ENCODE measurements at places on chromosomes 11 and 22. TPM values are rescaled to one million over a fixed set of nuclear protein-coding genes. Genes with fewer than 3 reads are reported as not detected.

GRCh38 chr11:8732748-8733241 is 50.2 kb downstream of the RPL27A start:
- no peak for DNase-seq

DNA sequence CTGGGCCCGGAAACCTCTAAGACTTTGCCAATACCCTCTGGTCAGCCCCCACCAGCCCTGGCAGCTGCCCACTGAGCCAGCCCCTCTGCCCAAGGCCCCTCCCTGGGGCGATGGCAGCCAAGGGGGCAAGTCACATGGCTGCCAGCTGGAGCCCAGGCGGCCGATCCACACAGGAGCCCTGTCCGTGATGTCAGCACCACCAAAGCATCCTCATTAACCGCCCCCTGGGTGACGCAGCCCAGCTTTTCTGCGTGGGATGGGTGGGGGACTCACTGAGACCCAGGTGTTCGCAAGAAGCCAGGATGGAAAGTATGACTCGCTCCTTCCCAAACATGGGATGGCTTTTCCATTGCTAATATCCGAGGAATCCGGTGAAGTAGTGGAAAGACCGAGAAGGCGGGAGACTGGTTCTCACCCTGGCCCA is 46.6 kb upstream of the WNT7B start:
- peak; percentile 69 for DNase-seq

DNA sequence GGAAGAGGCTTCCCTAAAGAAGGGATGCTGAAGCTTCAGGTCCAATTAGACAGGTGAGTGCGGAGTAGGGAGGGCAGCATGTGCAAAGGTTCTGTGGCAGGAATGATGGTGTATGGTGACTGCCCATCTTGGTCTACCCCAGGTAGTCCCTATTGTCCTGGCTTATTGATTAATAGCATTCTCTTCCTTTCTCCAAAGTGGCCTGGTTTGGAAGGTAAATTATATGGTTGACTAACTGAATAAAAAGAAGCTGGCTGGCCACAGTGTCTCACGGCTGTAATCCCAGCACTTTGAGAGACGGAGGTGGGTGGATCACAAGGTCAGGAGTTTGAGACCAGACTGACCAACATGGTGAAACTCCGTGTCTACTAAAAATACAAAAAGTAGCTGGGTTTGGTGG is 230.5 kb downstream of the MIAT start:
- no peak for DNase-seq

DNA sequence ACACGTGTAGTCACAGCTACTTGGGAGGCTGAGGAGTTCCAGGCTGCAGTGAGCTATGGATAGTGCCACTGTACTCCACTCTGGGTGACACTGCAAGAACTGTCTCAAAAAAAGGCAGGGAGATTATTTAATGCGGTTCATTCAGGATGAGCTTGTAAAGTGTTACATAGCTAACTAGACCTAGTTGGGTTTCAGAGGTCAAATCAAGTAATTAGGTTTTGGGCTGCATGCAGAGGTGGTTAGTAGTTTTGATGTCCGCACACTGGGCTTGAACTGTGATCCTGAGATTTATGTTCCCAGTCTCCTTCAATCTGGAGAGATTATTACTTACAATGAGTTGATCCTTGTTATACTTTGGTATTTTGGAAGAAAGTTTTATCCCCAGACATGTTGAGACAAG is 2.1 kb upstream of the RBM4 start:
- no peak for DNase-seq

POU2AF3 gene
- 4.2 TPM for polyA plus RNA-seq
